Aortic smooth muscle cell (primary cell): ENCODE measurements at places on chromosomes 2 and 18. TPM values are rescaled to one million over a fixed set of nuclear protein-coding genes. Genes with fewer than 3 reads are reported as not detected.

Gene TXNDC2
- total RNA-seq: 0.06 TPM in 1 of 2 replicates, not detected in the other

Gene ACOXL
- not detected in 2 replicates for total RNA-seq

Gene UGT1A6
- not detected in 2 replicates for total RNA-seq

Gene LRRTM4
- total RNA-seq: not detected in 2 replicates

Gene NOL4
- not detected in 2 replicates for total RNA-seq

Gene HOXD8
- total RNA-seq: 0.06 TPM in 1 of 2 replicates, not detected in the other

Gene TRABD2A
- total RNA-seq: 0.37 and 0.66 TPM in 2 replicates

Gene ERICH2
- not detected in 2 replicates for total RNA-seq

Gene MC5R
- not detected in 2 replicates for total RNA-seq

Gene ABCA12
- total RNA-seq: under 0.01 TPM in 2 replicates

Gene PROM2
- 0.19 and 0.26 TPM in 2 replicates for total RNA-seq

Gene ZNF892
- total RNA-seq: 2.2 and 3.0 TPM in 2 replicates

Gene ARMC9
- total RNA-seq: 97.6 and 158 TPM in 2 replicates

Gene STPG4
- total RNA-seq: 0.44 and 0.53 TPM in 2 replicates

Gene REG3A
- not detected in 2 replicates for total RNA-seq

Gene RBM44
- 0.26 and 0.56 TPM in 2 replicates for total RNA-seq

Gene INPP5D
- total RNA-seq: 0.53 and 0.56 TPM in 2 replicates

Gene TFPI
- total RNA-seq: 301 and 437 TPM in 2 replicates

Gene RAD51AP2
- total RNA-seq: not detected in 2 replicates

Gene ESCO1
- total RNA-seq: 10.7 and 12.6 TPM in 2 replicates

Gene MYO3B
- under 0.01 and 0.12 TPM in 2 replicates for total RNA-seq

Gene LCLAT1
- 11.2 and 15.3 TPM in 2 replicates for total RNA-seq

Gene PTPRN
- 0.25 and 0.40 TPM in 2 replicates for total RNA-seq

Gene PPP1R1C
- total RNA-seq: 0.26 and 0.56 TPM in 2 replicates

Gene SERPINB11
- total RNA-seq: not detected in 2 replicates

Gene OR6B2
- total RNA-seq: not detected in 2 replicates

Gene MPHOSPH10
- total RNA-seq: 16.8 and 23.6 TPM in 2 replicates

Gene COL6A3
- total RNA-seq: 651 and 657 TPM in 2 replicates

Gene PUS10
- 6.3 and 6.5 TPM in 2 replicates for total RNA-seq

Gene C2orf80
- total RNA-seq: not detected in 2 replicates

Gene XPO1
- total RNA-seq: 209 and 216 TPM in 2 replicates

Gene AQP12B
- not detected in 2 replicates for total RNA-seq

Gene DNAJC10
- 163 and 223 TPM in 2 replicates for total RNA-seq

Gene SNED1
- total RNA-seq: 37.2 and 59.5 TPM in 2 replicates

Gene SNTG2
- total RNA-seq: not detected in 2 replicates

Gene WNT10A
- not detected in 2 replicates for total RNA-seq

Gene TANC1
- 27.1 and 46.6 TPM in 2 replicates for total RNA-seq
